ENCODE measurements at places on chromosomes 11 and 22.

- DNase-seq = no peak
- no peaks in the 10 kb centered on the region for H3K27me3 ChIP-seq
- H3K4me1 ChIP-seq = peaks cover 2% of the 10 kb centered on the region
Measured at GRCh38 chr22:49601614-49602321, 225.9 kb downstream of the BRD1 start.

- no peak for DNase-seq
- peaks cover 14% of the 10 kb centered on the region for H3K4me1 ChIP-seq
- H3K27me3 ChIP-seq = no peaks in the 10 kb centered on the region
- H3K4me3 ChIP-seq = no peak overlapping the region
- no peak overlapping the region for H3K27ac ChIP-seq
Measured at GRCh38 chr11:12233602-12233925, 123.2 kb downstream of the MICAL2 start.

GRCh38 chr11:66069715-66070603 is at the start of gene PACS1:
TSS of gene PACS1 (plus strand) at chr11:66070272. CDS start at chr11:66070487, 215 bp downstream.
- H3K27me3 ChIP-seq = no peaks in the 10 kb centered on the region
- peaks cover 28% of the 10 kb centered on the region for H3K4me1 ChIP-seq
- DNase-seq = peak; percentile 70
- peak within 1 kb of the TSS; percentile 79 for H3K4me3 ChIP-seq
- H3K36me3 ChIP-seq = peaks cover 26% of the 10 kb centered on the region
- H3K27ac ChIP-seq = peak within 1 kb of the TSS; percentile 84

- no peak overlapping the region for H3K27ac ChIP-seq
- DNase-seq = no peak
- H3K27me3 ChIP-seq = no peaks in the 10 kb centered on the region
- H3K4me1 ChIP-seq = no peaks in the 10 kb centered on the region
- H3K36me3 ChIP-seq = no peaks in the 10 kb centered on the region
- no peak overlapping the region for H3K4me3 ChIP-seq
Measured at GRCh38 chr11:8809241-8809938, 101.6 kb upstream of the AKIP1 start.

GRCh38 chr11:22928207-22928917 is 68.1 kb upstream of the CCDC179 start:
- H3K27me3 ChIP-seq = no peaks in the 10 kb centered on the region
- no peak overlapping the region for H3K27ac ChIP-seq
- no peak overlapping the region for H3K4me3 ChIP-seq

GRCh38 chr22:27836181-27836580 is 34.6 kb upstream of the MN1 start:
- no peaks in the 10 kb centered on the region for H3K36me3 ChIP-seq
- H3K4me3 ChIP-seq = no peak overlapping the region
- no peaks in the 10 kb centered on the region for H3K4me1 ChIP-seq
- H3K27me3 ChIP-seq = no peaks in the 10 kb centered on the region
- no peak for DNase-seq

- no peak for DNase-seq
- H3K27ac ChIP-seq = no peak overlapping the region
- H3K27me3 ChIP-seq = no peaks in the 10 kb centered on the region
Measured at GRCh38 chr11:126403022-126403581, 47.6 kb downstream of the ST3GAL4 start.

- H3K27me3 ChIP-seq = no peaks in the 10 kb centered on the region
- no peak for DNase-seq
- H3K36me3 ChIP-seq = peaks cover 4% of the 10 kb centered on the region
- H3K4me1 ChIP-seq = peaks cover 92% of the 10 kb centered on the region
Measured at GRCh38 chr22:24430431-24431308, 3.3 kb downstream of the ADORA2A start.

- H3K4me3 ChIP-seq = no peak overlapping the region
- H3K4me1 ChIP-seq = no peaks in the 10 kb centered on the region
- H3K27me3 ChIP-seq = peaks cover 3% of the 10 kb centered on the region
- DNase-seq = no peak
Measured at GRCh38 chr11:125322289-125322688, 157.7 kb downstream of the PKNOX2 start.

DNA sequence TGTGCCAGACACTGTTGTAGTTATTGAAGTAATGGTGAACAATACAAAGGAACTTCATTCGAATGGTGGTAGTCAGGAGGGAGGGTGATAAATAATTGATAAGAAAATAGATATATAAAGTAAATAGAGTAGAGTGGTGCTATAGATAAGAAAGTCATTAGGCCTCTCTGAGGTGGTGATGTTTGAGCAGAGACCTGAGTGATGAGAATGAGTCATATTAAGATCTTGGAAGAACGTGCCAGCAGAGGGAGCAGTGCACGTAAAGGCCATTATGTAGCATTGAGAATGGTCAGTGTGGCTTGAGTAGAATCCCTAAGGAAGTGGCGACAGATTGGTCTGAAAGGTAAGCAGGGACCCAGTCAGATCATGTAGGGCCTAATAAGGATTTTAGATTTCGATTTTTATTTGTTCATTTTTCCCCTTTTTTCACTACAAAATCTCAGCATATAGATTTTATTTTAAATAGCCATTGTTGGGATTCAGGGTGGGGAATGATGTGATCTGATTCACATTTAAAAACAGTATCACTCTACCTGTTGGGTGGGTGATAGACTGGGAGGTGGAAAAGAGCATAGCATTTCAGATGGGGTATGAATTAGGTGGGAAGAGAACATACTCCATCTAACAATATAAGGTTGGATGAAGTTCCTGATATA is 44.7 kb downstream of the CCDC90B start:
- H3K36me3 ChIP-seq = no peaks in the 10 kb centered on the region
- DNase-seq = no peak
- no peak overlapping the region for H3K27ac ChIP-seq
- H3K4me3 ChIP-seq = no peak overlapping the region
- H3K27me3 ChIP-seq = no peaks in the 10 kb centered on the region

- DNase-seq = no peak
- no peaks in the 10 kb centered on the region for H3K27me3 ChIP-seq
- no peak overlapping the region for H3K4me3 ChIP-seq
- no peak overlapping the region for H3K27ac ChIP-seq
Measured at GRCh38 chr11:46047520-46047919, 73.7 kb downstream of the PHF21A start.

- H3K4me3 ChIP-seq = no peak overlapping the region
- H3K36me3 ChIP-seq = no peaks in the 10 kb centered on the region
- no peak overlapping the region for H3K27ac ChIP-seq
- no peak for DNase-seq
Measured at GRCh38 chr11:66285250-66285947, 3.5 kb downstream of the YIF1A start.

GRCh38 chr11:116166573-116167465 is 606.0 kb downstream of the BUD13 start:
- no peaks in the 10 kb centered on the region for H3K27me3 ChIP-seq
- H3K4me1 ChIP-seq = no peaks in the 10 kb centered on the region
- no peak for DNase-seq
- H3K27ac ChIP-seq = no peak overlapping the region
- no peaks in the 10 kb centered on the region for H3K36me3 ChIP-seq

DNA sequence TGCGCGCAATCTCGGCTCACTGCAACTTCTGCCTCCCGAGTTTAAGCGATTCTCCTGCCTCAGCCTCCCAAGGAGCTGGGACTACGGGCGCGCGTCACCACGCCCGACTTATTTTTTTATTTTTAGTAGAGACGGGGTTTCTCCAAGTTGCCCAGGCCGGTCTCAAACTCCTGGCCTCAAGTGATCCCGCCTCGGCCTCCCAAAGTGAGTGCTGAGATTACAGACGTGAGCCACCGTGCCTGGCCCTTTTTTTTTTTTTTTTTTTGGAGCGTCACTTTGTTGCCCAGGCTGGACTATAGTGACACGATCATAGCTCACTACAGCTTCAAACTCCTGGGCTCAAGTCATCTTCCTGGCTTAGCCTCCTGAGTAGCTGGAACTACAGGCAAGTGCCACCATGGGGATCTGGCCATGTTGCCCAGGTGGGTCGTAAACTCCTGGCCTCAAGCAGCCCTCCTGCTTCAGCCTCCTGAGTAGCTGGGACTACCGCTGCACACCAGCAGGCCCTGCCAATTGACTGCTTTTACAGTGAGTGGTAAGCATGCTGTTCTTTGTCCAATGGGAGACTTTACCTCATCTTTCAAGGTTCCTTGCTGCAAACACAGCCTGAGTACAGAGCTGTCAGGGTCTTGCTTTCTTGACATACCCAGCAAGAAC is 600 bp upstream of the CENPM start:
- no peaks in the 10 kb centered on the region for H3K36me3 ChIP-seq
- DNase-seq = no peak
- peak overlapping the region; percentile 70 for H3K4me3 ChIP-seq
- peaks cover 17% of the 10 kb centered on the region for H3K4me1 ChIP-seq
- H3K27ac ChIP-seq = peak overlapping the region; percentile 15

DNA sequence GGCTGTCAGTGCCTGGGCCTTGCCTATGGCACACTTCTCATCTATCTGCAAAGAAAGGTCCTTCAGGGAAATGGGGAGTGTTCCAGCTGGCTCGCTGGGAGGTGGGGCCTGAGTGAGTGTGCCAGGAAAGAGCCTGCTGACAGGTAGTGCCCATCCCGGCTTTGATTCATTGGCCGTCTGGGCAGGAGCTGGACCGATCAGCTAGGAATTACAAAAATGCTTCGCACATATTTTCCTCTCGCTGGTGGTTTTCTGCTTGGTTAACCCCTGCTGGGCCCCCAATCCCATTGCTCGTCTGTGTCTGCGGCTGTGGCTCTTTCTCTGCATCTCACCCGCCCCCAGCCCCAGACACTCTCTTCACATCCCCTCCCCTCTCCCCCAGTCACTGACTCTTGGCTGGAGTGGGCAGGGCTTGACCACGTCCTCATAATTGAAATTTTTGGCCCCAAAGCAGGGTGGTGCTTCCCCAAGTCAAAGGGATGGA is 10.8 kb downstream of the LIF start:
- H3K4me3 ChIP-seq = no peak overlapping the region
- no peaks in the 10 kb centered on the region for H3K27me3 ChIP-seq
- no peaks in the 10 kb centered on the region for H3K36me3 ChIP-seq
- no peak for DNase-seq
- H3K4me1 ChIP-seq = no peaks in the 10 kb centered on the region

DNA sequence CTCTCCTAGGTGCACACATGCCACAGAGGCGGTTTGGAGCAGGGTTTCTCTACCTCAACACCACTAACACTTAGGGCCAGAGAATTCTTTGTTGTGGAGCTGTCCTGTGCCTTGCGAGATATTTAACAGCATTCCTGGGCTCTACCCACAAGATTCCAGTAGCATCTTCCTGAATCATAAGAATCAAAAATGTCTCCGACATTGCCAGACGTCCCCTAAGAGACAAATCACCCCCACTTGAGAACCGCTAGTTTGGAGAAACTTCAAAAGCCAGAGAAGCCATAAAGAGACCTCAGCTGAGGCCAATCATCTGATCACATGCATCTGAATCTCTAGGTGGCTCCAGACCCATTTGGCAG is 16.1 kb downstream of the MFNG start:
- no peak for DNase-seq
- H3K4me1 ChIP-seq = peaks cover 3% of the 10 kb centered on the region
- no peak overlapping the region for H3K27ac ChIP-seq

DNA sequence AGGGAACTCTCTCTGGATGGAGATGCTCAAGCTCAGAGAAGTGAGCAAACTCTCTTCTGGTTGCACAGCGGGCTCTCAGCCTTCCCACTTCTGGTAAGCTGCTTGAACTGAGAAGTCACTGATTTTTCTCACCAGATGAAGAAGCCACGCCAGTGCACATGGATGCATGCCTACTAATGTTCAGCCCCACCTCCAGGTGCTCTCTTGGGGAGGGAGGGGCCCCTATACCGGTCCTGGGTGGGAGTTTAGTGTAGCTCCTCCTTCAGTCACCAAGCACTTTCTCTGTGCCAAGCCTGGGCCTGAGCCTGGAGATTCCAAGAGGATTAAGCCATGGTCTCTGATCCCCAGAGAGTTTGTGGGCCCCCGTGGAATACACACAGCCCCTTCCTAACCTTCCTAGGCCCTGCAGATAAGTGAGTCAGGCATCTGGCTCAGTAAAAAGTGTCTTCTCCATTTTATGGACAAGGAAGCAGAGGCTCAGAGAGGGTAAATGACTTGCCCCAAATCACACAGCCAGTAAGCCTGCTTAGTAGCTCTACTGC is 142.2 kb downstream of the ST3GAL4 start:
- H3K27me3 ChIP-seq = no peaks in the 10 kb centered on the region
- no peak overlapping the region for H3K4me3 ChIP-seq
- H3K4me1 ChIP-seq = no peaks in the 10 kb centered on the region
- no peaks in the 10 kb centered on the region for H3K36me3 ChIP-seq
- H3K27ac ChIP-seq = no peak overlapping the region

- no peak for DNase-seq
- no peak overlapping the region for H3K27ac ChIP-seq
- H3K4me1 ChIP-seq = no peaks in the 10 kb centered on the region
- no peak overlapping the region for H3K4me3 ChIP-seq
- no peaks in the 10 kb centered on the region for H3K27me3 ChIP-seq
Measured at GRCh38 chr11:79122759-79123158, 318.1 kb downstream of the TENM4 start.

DNA sequence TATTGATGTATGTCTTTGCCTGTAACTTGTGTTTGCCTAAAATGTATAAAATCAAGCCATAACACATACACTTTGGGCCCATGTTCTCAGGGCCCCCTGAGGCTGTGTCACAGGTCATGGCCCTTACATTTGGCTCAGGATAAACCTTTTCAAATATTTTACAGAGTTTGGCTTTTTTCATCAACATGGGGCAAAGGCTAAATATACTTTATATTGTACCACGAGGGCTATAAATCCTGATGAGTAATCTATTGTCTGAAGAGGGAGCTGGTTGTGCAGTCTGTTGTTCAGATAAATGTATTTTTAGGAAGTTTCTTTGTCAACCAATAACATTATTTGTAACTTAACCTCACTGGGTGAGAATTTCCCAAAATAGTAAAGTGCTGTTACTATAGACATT is 404.6 kb upstream of the DDI1 start:
- H3K27ac ChIP-seq = no peak overlapping the region
- H3K27me3 ChIP-seq = no peaks in the 10 kb centered on the region
- H3K36me3 ChIP-seq = no peaks in the 10 kb centered on the region

- no peak overlapping the region for H3K27ac ChIP-seq
- H3K4me3 ChIP-seq = no peak overlapping the region
- H3K27me3 ChIP-seq = no peaks in the 10 kb centered on the region
- H3K4me1 ChIP-seq = no peaks in the 10 kb centered on the region
- peaks cover 55% of the 10 kb centered on the region for H3K36me3 ChIP-seq
Measured at GRCh38 chr22:24099666-24100065, 81.6 kb upstream of the SUSD2 start.

DNA sequence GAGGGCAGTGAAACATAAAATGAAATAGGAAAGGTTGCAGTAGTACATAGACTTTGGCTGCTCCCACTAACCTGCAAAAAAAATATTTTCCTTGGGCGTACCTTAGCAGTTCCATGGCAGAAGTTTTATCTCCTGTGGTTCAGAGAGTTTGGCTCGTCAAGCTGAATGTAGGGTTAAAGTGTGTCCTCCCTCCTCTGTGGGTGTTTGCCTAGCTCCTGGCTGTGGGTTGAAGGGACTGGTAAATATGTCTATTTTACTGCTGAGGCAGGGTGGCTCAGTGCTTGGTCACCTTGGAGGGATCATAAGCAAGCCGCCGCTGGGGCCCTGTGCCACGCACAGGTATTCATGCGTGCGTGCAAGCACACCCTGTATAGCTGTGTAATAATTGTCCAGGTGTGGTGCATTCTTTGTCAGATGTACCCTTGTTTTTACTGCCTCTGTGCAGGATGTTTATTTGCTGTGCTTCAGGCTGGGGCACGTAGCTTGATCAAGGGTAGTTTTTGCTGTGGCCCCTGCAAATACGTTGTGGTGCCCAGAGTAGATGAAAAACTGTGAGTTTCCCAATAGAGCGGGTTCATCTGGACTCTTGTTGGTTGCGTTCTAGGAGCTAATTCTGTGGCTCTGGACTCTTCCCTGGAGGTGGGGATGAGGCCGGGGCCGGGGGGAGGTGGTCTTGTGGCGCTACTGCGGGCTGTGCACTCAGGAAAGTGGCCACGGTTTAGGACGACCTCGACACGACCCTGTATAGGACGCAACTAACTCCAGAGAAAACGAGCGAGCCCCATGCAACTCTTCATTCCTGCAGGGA is 732 bp upstream of the SORL1 start:
- DNase-seq = no peak
- peak overlapping the region; percentile 73 for H3K4me3 ChIP-seq
- no peaks in the 10 kb centered on the region for H3K27me3 ChIP-seq
- H3K27ac ChIP-seq = peak overlapping the region; percentile 83
- peaks cover 45% of the 10 kb centered on the region for H3K4me1 ChIP-seq

Measured in effector memory CD4-positive, alpha-beta T cell (primary cell).